Memory B cell (primary cell): ENCODE measurements at places on chromosomes 16 and 17.

GRCh38 chr16:17270683-17271109 is 200.1 kb downstream of the XYLT1 start:
- no peak for DNase-seq

DNA sequence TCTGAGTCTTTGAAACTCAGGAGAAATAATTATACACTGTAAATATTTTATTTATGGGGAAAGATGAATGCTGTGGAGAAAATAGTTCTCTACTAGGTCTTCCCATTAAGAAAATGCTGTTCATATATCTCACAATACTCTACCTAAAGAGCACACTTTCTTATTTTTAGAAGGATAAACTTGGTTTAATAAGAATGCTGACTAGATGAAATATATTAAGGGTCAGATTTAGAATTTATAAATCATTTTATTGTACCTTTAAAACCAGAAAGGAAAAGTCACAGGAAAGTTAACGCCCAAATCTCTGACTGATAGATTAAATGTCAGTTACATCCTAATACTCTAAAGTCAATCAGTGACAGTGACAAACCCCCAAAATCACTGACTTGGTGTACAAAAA is 48.7 kb downstream of the SLC6A4 start:
- DNase-seq: no peak

GRCh38 chr17:39200957-39201510 is 951 bp downstream of the RPL19 start:
- DNase-seq: no peak

GRCh38 chr16:75192606-75193264 is 14.2 kb downstream of the CTRB2 start:
- DNase-seq: no peak

DNA sequence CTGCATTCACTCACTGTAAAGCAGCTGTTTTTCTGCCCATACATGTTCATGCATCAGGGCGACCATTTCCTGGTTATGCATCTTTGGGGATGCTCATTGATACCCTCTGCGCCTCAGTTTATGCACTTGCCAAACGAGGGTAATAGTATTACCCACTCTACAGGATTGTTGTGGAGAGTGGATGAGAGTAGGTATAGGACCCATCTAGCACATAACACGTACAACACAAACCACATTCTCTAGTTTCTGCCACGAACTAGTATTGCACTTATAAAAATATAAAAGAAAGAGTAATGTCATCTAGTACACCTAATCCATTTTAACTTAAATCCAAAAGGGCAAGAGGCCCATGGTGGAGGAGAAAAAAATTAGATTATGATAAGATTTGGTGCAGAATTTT is 231.7 kb downstream of the SLC39A11 start:
- no peak for DNase-seq

DNA sequence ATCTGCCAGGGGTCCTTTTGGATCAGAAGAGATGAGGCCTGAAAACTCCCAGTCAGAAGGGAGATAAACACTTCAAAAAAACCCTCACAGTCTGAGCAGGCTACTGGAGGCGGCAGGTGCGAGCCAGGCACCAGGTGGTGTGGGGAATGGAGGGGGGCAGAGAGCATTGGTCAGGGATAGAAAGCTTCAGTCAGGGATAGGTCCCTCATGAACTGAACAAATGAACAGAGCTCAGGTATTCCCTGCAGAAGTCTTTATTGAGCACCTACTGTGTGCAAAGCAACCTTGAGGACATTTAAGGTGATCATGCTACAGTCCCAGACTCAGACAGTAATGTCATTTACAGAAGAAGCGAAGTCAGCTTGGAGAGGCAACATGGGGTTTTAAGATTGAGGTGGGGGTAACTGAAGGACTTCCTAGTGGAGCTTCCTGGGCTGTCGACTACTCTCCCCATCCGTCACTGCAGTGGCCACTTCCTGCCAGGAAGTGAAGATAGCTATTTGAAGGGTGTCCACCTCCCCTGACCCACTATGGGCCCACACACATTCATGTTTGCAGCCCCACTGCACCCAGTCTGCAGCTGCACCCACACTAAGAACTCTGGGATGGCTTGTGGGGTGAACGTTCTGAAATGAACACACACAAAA is 3.2 kb downstream of the KIFC3 start:
- no peak for DNase-seq
